Activated CD8-positive, alpha-beta memory T cell treated with anti-CD3 and anti-CD28 coated beads, Interleukin-2, amount 10 ng/mL, durations not matched to agents 7 days and 5 days (primary cell): ENCODE measurements at places on chromosomes 6 and 20. TPM values are rescaled to one million over a fixed set of nuclear protein-coding genes. Genes with fewer than 3 reads are reported as not detected.

The BEND6 gene
- total RNA-seq: not detected

DNA sequence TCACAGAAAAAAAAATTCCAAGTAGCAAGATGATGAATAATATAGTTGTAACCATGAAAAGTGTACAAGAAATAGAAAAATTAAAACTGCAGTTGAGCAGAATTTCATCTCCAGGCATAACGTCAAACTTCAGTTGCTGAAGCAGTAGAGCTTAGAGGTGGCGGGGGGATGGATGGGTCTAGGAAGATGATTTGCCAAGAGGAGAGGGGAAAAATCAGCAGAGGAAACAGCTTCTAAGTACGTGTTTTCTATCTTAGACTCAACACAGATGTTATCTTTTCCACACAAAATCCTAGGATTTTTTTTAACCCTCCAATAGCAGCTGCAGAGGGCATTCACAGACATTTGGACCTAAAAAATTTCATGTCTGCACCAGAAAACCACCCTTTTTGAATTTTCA lies 136.0 kb downstream of the OPN5 start:
- DNase-seq: no peak
- H3K27me3 ChIP-seq: no peaks in the 10 kb centered on the region
- no peak overlapping the region for H3K4me3 ChIP-seq
- H3K27ac ChIP-seq: no peak overlapping the region
- H3K36me3 ChIP-seq: no peaks in the 10 kb centered on the region

- no peaks in the 10 kb centered on the region for H3K27me3 ChIP-seq
- no peak overlapping the region for H3K4me3 ChIP-seq
- no peak for DNase-seq
- peaks cover 27% of the 10 kb centered on the region for H3K4me1 ChIP-seq
- peaks cover 14% of the 10 kb centered on the region for H3K36me3 ChIP-seq
- no peak overlapping the region for H3K27ac ChIP-seq
These were observed 8.3 kb downstream of the GCLC start for GRCh38 chr6:53536561-53536960.

DNA sequence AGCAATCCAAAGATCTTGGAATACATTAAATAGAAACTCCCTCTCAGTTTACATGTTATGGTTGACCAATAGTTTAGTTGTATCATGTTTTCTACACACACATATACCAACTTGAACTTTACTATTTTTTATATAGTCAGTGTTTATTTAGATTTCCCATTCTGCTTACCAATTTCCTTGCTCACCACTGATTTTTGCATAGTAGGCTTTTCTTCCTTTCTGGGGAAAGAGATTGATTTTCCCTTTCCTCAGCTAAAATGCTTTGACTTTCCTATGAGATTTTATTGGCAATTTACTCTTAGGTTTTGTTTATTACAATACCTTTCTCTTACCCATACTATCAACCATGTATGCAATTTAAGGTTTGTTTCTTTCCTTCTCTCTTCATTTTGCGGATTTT lies 665.6 kb downstream of the PTPRT start:
- H3K4me3 ChIP-seq: no peak overlapping the region
- no peak overlapping the region for H3K27ac ChIP-seq
- no peaks in the 10 kb centered on the region for H3K36me3 ChIP-seq
- DNase-seq: no peak

DNA sequence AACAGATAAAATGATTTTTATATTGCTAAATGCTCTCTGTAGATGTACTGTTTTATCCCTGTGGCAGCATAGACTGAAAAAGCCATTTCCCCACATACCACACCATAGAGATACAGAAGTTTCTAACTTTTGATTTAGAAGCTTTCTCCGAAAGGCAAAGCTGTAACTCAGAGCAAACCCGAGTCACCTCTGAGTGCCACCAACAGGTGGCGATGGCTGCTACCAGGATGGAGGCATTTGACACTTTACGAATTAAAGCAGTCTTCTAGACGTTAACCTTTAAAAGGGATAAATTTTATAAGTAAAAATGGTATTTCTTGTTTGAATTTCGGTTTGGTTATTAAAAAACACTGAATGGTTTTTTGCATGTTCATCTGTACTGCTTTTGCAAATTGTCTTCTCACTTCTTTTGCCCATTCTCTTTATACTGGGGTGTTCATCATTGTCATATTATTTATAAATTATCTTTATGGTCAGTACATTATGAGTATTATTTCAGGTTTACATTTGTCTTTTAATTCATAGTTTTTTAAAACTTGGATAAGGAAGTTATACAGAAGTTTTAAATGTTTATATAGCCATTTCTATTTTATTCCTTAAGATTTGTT lies 201.0 kb upstream of the CEP162 start:
- peak; percentile 44 for DNase-seq
- H3K36me3 ChIP-seq: no peaks in the 10 kb centered on the region
- H3K27me3 ChIP-seq: peaks cover 4% of the 10 kb centered on the region
- no peak overlapping the region for H3K4me3 ChIP-seq
- H3K4me1 ChIP-seq: no peaks in the 10 kb centered on the region

The KCNK16 gene
- total RNA-seq: not detected
